NCI-H1417 treated with DMSO at 0.1 percent for 48 hours (cell line): ENCODE measurements at places on chromosomes 13 and 19.

DNA sequence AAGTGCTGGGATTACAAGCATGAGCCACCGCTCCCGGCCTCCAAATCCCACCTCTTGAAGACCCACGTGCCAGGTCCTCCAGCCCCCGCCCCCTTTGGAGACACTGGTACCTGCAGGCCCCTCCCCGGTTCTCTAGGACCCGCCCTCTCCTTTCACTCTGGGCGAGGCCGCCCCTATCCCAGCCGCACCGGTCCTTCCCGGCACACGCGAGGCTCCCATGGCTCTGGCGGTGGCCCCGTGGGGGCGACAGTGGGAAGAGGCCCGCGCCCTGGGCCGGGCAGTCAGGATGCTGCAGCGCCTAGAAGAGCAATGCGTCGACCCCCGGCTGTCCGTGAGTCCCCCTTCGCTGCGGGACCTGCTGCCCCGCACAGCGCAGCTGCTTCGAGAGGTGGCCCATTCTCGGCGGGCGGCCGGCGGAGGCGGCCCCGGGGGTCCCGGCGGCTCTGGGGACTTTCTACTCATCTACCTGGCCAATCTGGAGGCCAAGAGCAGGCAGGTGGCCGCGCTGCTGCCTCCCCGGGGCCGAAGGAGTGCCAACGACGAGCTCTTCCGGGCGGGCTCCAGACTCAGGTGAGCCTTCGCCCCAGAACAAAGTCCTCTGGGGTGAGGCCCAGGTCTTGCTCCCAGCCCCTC is at the start of gene CBLC:
Gene CBLC (plus strand): TSS at position 176 of the 633 bp plus-strand sequence. CDS start 42 bp downstream, at position 218.
- DNase-seq, result no peak

DNA sequence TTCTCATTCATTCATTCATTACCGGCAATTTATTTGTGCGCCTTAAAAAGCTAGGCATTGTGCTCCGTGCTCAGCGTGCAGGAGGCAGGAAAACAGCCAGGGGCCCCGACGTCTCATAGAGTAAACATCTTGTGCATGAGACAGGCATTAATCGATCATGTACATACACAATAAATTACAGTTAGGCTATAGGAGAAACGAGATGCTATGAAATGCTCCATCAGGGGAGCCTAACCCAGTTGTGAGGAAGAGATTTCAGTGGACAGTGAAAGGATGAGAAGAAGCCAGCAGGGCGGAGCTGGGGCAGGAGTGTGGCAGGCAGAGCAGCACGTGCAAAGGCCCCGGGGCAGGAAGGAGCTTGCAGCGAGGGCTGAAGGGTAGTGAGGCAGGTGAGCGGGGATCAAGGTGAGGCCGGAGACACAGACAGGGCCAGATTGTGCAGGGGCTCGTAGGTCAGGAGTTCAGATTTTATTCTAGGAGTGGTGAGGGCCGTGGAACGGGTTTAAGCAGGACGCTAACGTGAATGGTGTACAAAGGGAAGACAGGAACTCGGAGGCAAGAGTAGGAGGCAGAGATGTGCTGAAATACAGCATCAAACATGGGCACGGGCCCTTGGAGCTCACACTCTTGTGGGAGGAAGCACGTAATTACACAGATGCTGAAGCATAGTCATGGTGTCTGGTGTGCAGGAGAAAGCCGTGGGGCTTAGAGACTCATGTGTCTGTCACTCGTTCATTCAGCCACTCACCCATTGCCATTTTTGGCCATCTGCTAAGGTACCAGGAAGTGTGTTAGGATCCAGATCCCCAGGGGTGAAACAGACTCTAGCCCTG is 7.8 kb upstream of the CACNG6 start:
- DNase-seq, result no peak

- no peak for DNase-seq
These were observed 1193.5 kb downstream of the PCDH9 start for GRCh38 chr13:66036636-66037035.

GRCh38 chr13:103101500-103101899 is 35.3 kb upstream of the SLC10A2 start:
- no peak for DNase-seq

DNA sequence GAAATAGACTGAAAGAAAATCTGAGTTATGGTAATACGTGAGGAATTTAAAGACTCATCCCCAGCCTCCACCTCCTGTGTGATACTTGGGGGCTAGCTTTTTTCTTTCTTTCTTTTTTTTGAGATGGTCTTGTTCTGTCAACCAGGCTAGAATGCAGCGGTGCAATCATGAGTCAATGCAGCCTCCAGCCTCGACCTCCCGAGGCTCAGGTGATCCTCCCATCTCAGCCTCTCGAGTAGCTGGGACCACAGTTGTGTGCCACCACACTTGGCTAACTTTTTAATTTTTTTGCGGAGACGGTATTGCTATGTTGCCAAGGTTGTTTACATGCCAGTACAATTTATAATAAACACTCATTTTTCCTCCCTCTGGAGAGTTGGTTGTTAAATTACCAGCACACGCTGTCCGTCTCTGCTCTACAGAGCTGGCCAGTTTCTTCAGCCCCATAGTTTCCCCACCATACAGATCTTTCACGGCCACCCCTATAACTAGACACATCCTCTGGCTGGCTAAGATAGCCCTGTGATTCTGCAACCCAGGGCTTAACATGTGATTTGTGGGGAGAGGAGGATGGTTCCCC is 4.8 kb downstream of the TNFSF9 start:
- DNase-seq, result no peak

GRCh38 chr13:111882351-111882750 is 184.6 kb upstream of the SOX1 start:
- DNase-seq, result no peak

DNA sequence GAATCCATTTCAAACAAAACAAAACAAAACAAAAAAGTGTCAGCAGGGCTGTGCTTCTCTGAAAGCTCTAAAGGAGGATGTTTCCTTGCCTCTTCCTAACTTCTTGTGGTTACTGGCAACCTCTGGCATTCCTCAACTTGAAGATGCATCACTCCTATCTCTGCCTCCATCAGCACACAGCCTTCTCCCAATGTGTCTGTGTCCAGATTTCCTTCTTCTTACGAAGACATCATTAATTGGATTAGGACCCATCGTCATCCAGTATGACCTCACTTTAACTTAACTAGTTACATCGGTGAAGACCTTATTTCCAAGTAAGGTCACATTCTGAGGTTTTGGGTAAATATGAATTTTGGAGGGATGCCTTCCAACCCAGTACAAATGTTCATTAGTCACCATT is 33.8 kb upstream of the GTF2F2 start:
- no peak for DNase-seq

GRCh38 chr19:13190781-13191540 is 40.8 kb downstream of the IER2 start:
- DNase-seq, result no peak

DNA sequence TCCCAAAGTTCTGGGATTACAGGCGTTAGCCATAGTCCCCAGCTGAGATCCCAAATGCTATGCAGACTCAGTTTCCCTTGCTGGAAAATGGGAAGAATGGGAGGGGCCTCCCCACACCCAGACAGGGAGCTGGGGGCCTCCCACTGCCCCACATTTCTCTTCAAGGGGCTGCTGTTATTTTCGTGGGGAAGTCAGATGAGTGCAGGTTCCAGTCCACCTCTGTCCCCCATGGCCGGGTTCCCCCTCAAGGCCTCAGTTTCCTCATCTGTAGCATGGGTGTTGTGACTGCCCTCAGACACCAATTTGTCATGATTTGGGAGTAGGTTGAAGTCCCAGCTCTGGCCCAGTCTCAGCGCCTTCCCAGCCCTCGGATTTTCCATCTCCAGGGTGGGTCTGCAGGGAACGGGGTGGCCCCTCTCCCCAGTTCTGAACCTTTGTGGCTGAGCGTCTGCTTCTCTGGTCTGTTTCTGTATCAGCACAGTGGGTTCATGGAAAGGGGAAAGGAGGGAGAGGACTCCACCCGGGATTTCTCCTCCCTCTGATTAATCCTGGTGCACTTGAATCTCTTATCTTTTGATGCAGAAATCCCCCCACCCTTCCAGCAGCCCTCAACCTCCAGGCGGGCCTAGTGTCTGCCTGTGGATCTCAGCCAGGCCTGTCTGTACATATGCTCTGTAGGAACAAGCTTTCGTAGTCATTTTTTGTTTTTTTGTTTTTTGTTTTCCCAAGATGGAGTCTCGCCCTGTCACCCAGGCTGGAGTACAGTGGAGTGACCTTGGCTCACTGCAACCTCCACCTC is 12.2 kb downstream of the NFIC start:
- no peak for DNase-seq

- DNase-seq, result no peak
These were observed 5.0 kb upstream of the C19orf33 start for GRCh38 chr19:38298821-38299680.

DNA sequence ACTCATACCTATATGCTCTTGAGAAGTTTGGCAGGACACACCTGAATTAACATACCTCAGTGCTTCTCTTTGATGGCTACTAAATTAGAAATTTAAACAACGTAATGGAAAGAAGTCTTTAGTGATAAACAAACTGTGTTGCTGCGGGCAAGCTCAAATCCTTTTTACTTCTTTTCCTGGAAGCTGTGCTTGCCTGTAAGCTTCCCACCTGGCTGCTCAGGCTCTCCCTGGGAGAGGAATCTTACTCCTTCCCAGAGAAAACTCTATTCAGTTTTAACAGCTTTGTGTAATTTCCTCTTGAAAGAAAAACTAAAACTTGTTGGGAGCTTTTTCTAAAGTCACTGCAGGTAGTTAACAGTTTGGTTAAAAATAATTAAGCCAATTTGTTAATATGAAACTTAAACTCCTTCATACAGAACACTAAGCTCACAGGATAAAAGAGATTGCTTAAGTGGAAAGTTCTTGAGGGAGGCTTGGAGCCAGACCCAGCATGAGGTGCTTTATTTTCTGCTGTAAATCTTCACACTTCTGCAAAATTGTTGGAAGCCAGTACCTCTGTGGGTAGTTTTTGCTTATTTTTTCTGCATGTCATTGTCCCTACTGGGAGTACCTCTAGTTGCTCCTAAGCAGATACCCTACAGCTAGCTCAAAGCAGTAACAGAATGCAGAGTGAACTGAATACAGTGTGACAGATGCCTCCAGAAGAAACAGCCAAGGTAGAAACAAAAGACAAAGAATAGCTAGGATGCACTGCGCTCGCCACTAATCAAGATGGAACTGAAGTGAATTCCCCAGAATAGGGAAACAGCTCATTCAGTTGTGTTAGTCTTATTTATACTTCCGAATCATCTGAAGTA is 1253.0 kb downstream of the PCDH17 start:
- DNase-seq, result no peak

DNA sequence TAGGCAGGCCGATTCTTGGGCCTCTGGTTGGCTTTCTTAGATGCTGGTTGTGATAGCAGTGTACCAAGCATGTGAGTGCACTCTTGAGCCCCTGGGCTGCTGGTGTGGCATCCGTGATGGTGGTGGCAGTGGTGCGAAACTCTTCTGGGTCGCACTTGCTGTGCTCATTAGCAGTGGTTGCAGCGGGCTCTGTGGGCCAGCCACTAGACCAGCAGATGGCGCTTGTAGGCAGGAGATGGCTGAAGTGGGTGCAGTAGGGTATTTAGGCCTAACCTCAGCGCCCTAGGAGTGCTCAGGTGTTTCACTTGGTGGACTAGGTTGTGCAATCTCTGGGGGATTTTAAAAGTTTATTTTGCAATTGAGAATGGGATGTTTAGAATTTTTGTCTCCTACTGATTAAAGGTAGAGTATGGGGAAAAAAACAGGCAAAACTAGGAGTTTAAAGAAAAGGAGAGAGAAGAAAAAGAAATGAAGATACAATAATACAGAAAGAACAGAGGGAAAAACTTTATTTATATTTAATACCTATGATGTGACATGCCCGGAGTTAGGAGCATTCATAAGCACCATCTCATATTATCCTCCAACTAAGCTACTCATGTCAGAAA is 4.3 kb upstream of the ZNF17 start:
- no peak for DNase-seq

DNA sequence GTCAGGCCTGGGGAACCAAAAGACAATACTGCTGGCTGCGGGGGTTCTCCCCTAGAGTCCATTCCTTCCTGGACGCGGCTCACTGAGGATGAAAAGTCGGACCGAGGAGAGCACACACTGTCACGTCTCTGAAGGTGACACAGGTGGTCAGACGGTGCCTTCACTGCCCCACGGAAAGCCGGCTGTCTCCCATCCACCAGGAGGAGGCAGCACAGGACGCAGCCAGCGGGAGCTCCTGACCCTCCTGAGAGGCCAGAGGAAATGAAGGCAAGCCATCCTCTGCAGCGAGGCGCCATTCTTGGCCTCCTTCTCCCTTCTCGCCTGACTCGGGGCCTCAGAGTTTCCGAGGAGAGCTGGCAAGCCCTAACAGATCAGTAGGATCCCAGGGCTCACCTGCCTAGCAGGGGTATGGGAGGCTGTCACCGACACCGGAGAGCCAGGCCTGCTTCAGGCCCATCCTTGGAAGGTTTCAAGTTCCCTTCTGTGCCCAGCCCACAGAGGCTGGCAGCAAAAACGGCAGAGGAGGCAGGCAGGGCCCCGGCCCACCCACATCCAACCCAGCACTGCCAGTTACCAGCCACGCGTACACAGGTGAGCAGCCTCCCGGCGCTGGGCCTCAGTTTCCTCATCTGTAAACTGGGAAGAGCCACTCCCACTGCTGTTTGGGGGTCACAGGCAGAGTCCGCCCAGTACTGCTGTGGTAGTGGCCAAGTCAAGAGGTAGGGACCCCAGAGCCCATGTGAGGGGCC is 4.5 kb downstream of the REXO1 start:
- no peak for DNase-seq

DNA sequence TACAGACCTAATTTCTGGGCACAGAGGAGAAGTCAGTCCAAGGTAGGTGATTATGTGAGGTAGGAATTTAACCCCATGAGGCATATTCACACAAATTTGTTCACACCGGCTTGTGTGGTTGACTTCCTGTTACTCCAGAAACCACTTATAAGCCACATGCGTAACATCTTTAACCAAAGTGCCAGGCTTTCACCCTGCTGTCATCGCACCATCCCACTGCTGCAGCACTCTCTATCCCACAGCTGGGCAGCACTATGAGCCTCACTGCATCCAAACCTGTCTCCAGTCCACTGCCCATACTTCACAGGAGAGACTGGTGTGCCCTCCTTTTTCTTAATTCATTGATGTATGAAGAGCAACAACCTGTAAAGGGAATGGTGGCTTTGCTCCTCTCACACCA is 128.2 kb upstream of the ARGLU1 start:
- DNase-seq, result no peak

DNA sequence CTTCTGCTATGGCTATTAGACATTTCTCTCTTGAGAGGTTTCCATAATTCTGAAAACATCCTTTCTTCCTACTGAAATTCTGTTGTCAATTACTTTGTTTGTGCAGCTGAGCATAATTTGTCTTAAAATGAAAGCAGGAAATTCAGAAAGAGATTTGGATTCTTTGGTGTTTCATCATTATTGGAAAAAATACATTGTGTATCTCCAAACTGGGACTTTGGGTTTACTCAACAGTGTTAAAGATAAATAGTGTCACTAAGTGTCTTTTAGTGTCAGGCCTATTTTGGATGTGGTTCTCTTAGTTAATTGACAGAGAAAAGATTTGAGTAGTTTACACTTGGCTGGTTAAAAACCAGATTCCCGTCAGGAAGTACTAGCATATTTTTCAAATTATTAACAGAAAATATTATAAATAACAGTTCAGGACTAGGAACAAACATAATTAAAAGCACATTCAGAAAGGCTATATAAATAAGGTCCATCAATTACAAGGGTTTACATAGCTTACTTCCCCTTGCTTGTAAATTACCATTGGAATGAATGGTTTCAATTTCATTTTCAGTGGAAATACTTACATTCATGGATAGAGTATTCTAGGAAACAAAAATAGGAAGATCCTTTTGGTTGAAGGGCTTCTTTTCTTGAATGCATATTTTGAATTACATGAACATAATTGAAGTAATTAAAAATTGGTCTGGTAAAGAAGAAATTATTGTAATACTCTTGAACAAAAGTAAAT is 483.1 kb downstream of the GPC6 start:
- DNase-seq, result no peak
